Stimulated activated CD4-positive, alpha-beta T cell treated with anti-CD3 and anti-CD28 coated beads, Interleukin-4, amount 100 ng/mL, for 48 hours (primary cell): ENCODE measurements at places on chromosomes 5 and 9.

DNA sequence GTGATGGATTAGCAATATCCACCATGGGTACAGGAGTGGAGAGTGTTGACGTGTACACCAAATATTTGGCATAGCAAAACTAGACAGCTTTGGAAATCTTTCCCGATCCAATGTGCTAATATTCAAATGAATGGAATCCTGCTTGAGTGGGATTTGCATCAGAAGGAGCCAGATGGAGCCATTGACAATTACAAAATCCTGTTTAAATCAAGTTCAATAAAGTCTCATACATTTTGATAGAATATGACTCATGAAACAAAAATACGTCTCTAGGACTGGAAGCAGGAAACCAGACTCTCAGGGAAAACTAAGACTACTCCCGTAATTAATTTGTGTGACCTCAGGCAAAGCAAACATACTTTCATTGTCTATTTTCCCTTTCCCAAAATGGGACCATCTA lies 13.0 kb downstream of the TNC start:
- no peak for DNase-seq

DNA sequence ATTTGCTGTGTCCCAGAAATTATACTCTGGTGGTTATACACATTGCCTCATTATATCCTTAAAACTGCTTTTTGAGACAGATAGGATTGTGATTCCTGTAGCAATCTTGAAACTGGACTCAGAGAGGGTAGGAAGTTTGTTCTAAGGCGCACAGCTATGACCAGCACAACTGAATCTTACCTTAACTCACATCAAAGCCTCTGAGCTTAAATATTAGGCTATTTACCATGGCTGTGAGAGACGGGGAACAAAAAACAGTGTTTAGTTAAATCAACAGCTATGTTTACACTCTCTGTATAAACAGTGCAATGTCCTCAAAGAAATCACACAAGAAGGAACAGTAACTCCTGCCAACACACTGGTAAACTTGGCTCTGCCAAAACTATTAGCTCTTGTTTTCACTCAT lies 50.9 kb upstream of the TUT7 start:
- DNase-seq: no peak

GRCh38 chr9:113520109-113520642 lies 56.6 kb downstream of the RGS3 start:
- no peak for DNase-seq

GRCh38 chr5:33840927-33841547 lies 50.8 kb downstream of the ADAMTS12 start:
- no peak for DNase-seq

DNA sequence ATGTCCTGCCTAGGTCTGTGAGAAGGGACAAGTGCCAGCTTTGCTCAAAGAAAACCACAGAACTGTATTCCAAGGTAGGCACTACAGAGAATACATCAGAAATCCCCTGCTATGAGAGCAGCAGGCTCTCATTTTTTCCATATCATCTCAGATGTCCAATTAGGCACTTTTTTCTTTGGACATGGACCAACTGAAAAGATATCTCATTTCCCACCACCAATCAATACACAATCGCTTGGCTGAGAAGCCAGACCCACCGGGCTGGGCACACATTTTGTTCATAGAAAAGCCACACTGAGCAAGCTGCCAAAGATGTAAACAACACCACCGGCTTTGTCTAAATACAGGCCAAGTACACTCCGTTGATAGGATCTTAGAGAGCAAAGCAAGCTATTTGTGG lies 25.9 kb downstream of the STOM start:
- DNase-seq: no peak

- DNase-seq: no peak
Observed at GRCh38 chr5:65126542-65127069, 355.1 kb downstream of the ADAMTS6 start.

GRCh38 chr5:132026516-132027008 lies 15.1 kb upstream of the ACSL6 start:
- peak; percentile 36 for DNase-seq

- no peak for DNase-seq
Observed at GRCh38 chr5:133439859-133440258, 172.5 kb downstream of the FSTL4 start.

DNA sequence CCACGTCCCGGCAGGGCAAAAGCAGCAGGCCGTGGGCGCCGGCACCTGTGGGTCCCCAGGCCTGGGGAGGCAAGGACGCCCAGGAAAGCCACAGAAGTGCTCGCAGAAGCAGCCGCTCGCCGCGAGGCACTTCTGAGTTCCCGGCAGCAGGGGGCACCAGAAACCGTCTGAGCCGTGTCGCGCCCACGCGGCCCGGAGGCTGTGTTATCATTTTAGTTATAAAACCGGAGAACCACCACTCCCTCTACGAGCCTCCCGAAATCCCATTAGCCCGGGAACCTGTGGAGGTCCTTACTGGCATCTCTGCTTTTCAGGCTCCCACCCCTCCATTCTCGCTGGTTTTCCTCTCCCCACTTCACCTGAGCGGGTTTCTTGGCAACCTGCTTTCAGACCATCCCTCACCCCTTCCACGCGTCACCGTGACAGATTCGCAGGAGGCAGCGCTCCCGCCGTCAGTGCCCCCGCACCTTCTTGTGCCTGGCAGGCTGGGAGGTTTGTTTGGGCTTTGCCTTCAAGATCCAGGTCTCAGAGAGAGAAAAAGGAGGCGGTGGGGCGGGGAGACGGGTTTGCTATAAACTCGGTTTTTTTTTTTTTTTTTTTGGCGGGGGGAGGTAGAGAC lies 2.3 kb downstream of the GDNF start:
- DNase-seq: peak; percentile 70

DNA sequence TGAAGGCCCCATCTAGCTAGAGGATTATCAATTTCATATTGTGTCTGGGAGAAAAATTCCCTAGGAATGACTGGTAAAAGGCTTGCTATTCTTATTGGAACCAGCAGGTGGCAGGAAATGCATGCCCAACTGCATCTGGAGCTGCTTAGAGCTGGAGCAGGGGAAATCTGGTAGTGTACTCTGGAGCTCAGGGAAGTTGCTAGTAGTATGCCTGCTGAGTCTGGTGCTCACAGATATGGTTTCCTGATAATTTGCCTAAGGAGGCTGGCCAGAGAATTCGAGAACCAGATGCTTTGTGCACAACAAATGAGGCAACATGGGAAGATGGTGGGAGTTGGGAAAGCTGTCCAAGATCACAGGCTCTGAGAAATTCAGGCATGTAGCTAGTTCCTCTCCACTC lies 53.7 kb downstream of the G3BP1 start:
- DNase-seq: no peak

GRCh38 chr9:123527981-123528380 lies 172.0 kb downstream of the CRB2 start:
- DNase-seq: no peak

- DNase-seq: no peak
Observed at GRCh38 chr5:142110046-142110531, 1.5 kb downstream of the NDFIP1 start.

DNA sequence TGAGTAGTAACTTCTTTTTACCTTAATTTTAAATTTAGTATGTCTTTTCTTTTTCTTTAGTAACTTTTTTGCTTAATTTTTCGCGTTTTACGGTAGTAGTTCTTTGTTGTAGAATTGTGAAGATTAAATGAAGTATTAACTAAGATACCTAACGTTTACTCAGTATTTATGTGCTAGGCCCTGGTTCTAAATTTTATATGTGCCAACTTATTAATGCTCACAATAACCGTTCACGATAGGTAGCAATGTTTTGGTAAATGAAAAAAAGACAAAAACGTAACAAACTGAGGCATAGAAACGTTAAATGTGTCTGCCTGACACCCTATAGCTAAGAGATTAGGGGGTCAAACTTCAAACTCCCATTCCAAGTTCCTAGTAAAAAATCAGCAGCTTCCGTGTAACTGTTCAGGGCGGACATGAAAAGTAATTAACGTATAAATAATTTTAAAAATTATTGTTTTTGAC lies 1.2 kb downstream of the MRPS30 start:
- no peak for DNase-seq

DNA sequence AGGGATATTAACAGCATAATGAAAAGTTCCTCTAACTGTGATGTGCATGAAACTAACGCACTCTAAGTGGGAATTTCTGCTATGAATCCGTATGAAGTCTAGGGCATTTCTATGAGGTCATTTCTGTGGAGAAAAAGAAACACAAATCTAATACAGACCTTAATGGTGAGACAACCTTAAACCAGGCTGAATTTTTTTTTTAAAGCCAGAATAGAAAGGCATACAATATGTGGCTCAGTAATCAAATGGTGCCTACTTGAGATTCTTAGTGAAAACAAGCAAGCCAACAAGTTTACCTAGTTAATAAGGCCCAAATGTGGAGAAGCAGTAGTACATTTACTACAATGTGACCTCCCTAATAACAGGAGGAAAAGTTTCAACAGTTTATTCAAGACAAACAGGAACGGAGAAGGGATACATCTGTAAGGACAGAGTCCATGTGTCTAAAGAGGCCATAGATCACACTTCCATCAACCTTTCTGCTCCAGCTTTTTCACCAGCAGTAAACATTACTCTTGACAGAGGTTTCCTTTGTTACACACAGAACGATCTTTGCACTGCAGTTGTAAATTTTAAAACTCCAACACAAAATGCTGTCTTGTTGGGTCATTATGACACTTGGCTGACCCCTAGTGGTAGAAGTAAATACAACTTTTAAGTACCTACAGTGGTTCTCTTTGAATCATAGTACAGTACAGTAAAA lies 26.2 kb downstream of the CARNMT1 start:
- DNase-seq: no peak

GRCh38 chr9:90165281-90165680 lies 477.3 kb downstream of the DIRAS2 start:
- no peak for DNase-seq

- DNase-seq: no peak
Observed at GRCh38 chr9:130332384-130332926, 66.9 kb downstream of the HMCN2 start.
